ENCODE measurements at places on chromosomes 5 and 9. TPM values are rescaled to one million over a fixed set of nuclear protein-coding genes. Genes with fewer than 3 reads are reported as not detected.

The FBP2 gene
- not detected for total RNA-seq

DNA sequence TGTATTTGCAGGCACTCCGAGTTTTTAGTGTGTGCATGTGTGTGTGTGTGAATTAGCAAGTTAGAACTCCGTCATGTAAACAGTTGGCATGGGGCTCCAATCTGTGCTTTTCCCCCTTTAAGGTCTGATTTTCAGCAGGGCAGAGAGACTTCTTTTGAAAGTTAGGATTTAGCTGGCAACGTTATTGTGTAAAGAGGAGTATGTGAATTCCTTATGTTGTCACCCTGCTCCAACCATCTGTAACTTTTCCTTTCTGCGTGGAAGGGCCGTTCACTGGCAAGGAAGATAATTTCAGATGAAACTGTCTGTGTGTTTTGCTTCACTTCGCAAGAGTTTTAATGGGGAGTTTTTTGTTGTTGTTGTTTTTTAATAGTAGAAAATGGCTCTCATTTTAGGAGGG is 332 bp downstream of the SGCD start:
- no peak overlapping the region for H3K4me3 ChIP-seq
- DNase-seq = no peak
- H3K4me1 ChIP-seq = no peaks in the 10 kb centered on the region
- H3K27me3 ChIP-seq = peaks cover 32% of the 10 kb centered on the region

The WDR36 gene
- 34.8 TPM for total RNA-seq

- H3K4me1 ChIP-seq = no peaks in the 10 kb centered on the region
- no peak overlapping the region for H3K4me3 ChIP-seq
- H3K36me3 ChIP-seq = no peaks in the 10 kb centered on the region
- no peak for DNase-seq
- no peak overlapping the region for H3K27ac ChIP-seq
These were observed 67.8 kb downstream of the RASGEF1C start for GRCh38 chr5:180141068-180141660.

The ANKRD31 gene
- 0.58 TPM for total RNA-seq

DNA sequence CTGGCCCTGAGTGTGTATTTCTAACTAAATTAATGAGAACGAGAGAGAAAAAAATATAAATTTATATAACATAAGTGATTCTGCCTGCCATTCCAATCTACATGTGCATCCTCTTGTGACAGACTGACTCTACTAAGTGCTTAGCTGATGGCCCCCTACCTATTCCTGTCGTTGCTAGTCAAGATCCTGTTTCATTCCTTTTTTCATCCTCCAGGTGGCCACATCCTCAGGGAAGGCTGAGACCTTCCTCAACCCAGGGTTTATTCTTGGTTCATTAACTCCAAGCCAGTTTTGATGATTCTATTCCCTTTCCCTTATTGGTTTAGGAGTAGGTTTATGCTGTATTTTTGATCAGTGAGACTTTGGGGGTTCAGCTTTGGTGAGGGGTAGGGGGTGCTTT is 201.3 kb downstream of the C9orf152 start:
- H3K4me3 ChIP-seq = no peak overlapping the region
- no peak for DNase-seq
- no peak overlapping the region for H3K27ac ChIP-seq
- H3K36me3 ChIP-seq = peaks cover 12% of the 10 kb centered on the region

DNA sequence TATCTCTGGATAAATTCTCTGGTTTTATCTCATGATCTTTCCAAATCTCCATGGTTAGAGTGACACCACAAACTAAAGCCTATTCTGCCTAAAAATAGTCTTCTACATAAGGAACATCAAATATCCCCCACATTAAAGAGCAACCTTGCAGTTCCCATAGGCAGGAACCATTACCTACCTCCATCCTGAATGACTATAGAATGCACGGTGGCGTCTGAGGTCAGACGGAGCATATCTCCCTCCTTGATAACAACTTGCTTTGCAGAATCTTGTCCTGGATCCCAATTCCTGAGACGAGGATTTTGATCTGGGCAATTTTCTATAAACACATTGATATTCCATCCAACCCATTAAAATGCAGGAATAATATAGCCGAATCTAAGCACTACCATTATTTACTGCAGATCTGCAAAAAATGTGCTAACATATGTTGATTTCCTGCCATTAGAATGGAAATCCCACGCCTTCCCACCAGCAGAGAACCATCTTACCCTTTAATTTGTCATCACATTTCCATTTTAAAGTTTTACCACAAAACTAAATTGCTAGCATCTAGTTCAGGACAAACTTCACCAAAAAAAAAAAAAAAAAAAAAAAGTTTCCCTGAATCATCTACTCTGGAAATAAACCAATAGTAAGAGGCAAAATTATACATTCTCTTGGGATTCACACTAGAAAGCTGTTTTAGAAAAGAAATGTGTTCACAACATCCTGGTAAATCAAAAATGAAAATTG is 22.1 kb downstream of the CEMIP2 start:
- H3K4me3 ChIP-seq = no peak overlapping the region
- DNase-seq = no peak
- peaks cover 21% of the 10 kb centered on the region for H3K36me3 ChIP-seq
- no peaks in the 10 kb centered on the region for H3K27me3 ChIP-seq
- H3K27ac ChIP-seq = no peak overlapping the region

The KCNT1 gene
- total RNA-seq = not detected

- DNase-seq = no peak
- H3K4me3 ChIP-seq = no peak overlapping the region
These were observed 5.5 kb downstream of the DNAJB5 start for GRCh38 chr9:34994900-34995669.

GRCh38 chr5:172706796-172707195 is 64.2 kb downstream of the DUSP1 start:
- H3K27me3 ChIP-seq = peaks cover 52% of the 10 kb centered on the region
- no peak for DNase-seq
- H3K4me1 ChIP-seq = peaks cover 3% of the 10 kb centered on the region
- H3K36me3 ChIP-seq = no peaks in the 10 kb centered on the region
- H3K4me3 ChIP-seq = no peak overlapping the region
- H3K27ac ChIP-seq = no peak overlapping the region

DNA sequence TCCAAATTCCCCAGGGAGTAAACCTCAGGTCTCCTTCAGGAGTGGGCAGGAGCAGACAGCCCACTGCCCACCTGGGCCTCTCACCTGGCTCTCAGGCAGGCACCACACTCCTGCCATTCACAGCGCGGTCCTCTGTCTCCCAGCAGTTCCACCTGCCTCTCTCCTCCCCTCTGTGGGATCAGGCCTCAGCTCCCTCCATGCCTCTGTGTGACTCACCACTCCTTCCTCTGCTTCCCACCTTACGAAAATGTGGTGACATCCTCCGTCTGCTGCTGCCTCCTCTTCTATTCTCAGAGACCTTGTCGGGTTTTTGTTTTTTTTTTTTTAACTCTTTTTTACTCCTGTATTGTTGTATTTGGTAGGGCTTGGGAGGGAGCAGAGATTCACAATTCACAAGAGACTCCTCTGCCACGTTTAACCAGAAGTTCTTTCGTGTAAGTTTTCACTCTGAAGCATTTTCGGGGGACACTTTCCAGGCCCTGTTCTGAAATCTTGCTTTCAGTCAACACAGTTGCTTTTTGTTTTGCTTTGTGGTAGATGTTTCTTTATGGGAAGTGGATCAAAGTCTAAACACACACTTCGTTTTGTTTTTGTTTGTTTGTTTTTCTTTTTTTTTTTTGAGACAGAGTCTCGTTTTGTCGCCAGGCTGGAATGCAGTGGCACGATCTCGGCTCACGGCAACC is 21.1 kb upstream of the CDKN2AIPNL start:
- H3K4me3 ChIP-seq = peak overlapping the region; percentile 67
- H3K27me3 ChIP-seq = no peaks in the 10 kb centered on the region
- H3K4me1 ChIP-seq = peaks cover 51% of the 10 kb centered on the region
- peak overlapping the region; percentile 88 for H3K27ac ChIP-seq
- no peaks in the 10 kb centered on the region for H3K36me3 ChIP-seq
- DNase-seq = no peak

The CFAP157 gene
- not detected for total RNA-seq

GRCh38 chr5:64800926-64801325 is 32.2 kb downstream of the CWC27 start:
- no peaks in the 10 kb centered on the region for H3K27me3 ChIP-seq
- H3K27ac ChIP-seq = no peak overlapping the region
- H3K36me3 ChIP-seq = no peaks in the 10 kb centered on the region
